HTR-8/SVneo (cell line): ENCODE measurements at places on chromosomes 2 and 18.

- DNase-seq, result no peak
Measured at GRCh38 chr2:240820607-240821428, 799 bp upstream of the KIF1A start.

DNA sequence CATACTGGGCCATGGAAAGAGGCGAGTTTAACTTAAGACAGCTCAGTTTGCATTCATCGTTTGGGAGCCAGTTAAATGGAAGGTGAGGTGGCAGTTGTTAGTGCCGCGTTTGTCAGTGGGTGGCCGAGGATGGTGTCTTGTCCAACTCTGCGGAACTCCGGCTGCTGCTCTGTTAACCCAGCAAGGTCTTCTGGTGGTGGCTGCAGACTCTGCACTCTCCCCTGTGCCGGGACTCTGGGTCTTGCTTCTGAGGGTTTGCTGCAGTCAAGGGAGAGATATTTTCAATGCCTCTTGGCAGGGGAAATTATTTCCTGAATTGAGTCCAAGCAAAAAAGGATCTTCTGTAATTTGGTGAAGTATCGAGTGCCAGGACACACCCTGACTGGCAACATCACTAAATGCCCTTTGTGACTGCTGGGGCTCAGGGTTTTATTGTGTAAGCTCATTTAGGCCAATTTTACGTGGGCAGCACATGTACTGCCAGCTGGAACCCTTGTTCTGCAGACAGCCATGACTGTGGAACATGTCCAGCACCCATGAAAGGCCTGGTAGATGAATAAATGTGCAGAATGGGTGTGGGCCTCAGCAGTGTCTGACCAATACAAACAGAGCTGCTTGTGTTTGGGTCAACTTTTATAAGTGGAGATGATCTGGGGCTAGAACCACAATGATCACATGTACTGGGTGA is 58.1 kb downstream of the IL1R2 start:
- no peak for DNase-seq

- no peak for DNase-seq
Measured at GRCh38 chr18:70335892-70336726, 47.3 kb downstream of the SOCS6 start.

DNA sequence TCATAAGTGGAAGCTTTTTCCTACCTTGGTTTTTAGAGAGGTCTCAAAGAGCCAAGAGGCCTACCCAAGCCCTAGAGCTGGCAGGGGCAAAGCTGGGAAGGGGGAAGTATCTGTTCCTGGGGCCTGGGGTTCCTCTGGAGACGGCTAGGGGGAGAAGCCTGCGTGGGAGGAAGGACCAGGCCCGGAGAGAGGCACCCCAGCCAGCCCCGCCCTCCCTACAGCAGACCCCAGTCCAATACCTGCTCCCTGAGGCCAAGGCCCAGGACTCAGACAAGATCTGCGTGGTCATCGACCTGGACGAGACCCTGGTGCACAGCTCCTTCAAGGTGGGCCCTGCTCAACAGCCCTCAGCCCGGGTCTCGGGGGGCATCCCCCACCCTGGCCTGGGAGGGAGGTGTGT is 2.2 kb downstream of the CTDSP1 start:
- no peak for DNase-seq

DNA sequence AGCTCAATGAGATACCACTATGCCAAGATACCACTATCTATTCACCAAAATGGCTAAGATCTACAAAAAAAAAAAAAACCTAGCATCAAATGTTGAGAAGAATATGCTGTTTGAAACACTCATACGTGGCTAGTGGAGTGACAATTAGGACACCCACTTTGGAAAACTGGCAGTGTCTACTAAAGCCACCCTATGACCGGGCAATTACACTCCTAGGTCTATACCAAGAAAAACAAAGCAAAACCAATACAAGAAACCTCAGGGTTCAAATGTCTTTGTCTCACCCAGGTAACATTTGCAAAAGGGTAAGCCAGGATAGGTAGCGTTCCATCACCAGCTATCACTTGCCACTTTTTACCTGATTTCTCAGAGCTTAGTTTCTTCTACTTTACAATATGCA is 123.6 kb upstream of the CAB39 start:
- DNase-seq, result no peak

DNA sequence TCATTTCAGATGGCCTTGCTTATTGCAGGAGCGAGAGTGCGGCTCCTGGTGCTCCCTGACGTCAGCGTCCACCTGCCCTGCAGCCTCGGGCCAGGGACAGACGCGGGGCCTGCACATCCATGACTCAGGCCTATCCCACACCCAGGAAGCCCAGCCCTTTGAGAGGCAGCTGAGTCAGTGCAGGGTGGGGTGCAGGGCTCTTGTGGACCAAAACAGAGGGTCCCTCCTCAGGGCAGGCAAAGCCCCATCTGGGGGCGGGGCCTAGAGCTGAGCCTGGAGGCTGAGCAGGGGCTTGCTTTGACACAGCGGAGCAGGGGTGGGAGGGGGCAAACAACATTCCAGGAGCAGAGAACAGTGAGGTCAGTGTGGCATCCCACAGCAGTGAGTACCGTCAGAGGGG is 7.7 kb upstream of the ARHGEF4 start:
- peak; percentile 70 for DNase-seq

GRCh38 chr2:108626995-108627394 is 92.3 kb upstream of the RANBP2 start:
- no peak for DNase-seq

DNA sequence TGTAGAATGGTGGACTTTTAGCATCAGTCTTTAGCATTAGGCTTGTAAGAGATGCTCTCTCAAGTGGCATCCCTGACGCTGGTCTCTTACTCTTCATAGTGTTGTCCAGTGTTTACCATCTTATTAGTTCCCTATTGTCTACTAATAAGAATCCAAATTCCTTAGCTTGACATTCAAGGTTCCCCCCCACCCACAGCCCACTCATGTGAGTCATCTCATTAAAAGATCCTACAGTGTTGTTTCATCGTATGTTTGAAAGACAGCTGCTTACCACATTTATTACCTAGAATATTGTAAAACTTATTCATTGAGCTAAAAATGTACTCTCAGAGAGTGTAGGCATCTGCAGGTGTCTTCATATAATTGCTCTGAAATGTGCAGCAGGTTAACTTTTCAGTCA is 28.5 kb downstream of the EIF5B start:
- DNase-seq, result no peak

DNA sequence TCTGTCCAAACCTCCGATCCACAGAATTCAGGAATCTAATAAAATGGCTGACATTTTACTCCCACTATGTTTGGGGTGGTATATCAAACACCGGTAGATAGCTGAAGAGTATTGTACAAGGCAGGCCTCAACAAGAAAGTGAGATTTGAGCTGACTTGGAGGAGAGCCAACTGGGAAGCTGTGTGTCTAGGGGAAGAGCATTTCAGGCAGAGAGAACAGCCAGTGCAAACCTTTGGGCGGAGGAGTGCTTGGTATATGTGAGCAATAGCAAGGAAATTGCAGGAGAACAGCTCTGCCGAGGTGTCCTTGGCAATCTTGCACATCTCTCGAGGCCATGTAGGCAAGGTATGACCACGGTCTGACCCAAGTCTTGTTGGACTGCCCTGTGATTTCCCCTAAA is 1.8 kb upstream of the MERTK start:
- no peak for DNase-seq

DNA sequence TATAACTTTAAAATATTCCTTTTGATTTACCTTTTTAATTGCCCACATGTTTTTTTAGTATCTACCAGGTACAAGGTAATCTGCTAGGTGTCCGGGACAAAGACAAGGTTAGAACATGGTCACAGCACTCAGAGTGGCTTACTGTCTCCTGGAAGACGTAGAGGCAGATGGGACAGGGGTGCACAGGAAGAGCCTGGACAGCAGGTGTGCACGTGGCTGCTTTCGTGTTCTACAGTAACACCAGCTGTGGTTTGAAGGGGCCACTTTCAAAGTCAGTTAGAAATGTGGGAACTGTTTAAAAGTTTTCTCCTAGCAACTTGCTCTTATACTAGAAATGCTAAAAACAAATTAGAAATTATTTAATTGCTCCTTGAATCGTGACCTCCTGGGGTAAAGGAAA is 102.9 kb upstream of the ALPP start:
- DNase-seq, result no peak

GRCh38 chr2:183371545-183371944 is 247.3 kb downstream of the NUP35 start:
- DNase-seq, result no peak

GRCh38 chr2:2306878-2307277 is 24.2 kb downstream of the MYT1L start:
- DNase-seq, result no peak

GRCh38 chr2:237072067-237072931 is 13.4 kb upstream of the COPS8 start:
- DNase-seq, result peak; percentile 60

- no peak for DNase-seq
Measured at GRCh38 chr2:70775141-70775540, 7.1 kb upstream of the ADD2 start.

DNA sequence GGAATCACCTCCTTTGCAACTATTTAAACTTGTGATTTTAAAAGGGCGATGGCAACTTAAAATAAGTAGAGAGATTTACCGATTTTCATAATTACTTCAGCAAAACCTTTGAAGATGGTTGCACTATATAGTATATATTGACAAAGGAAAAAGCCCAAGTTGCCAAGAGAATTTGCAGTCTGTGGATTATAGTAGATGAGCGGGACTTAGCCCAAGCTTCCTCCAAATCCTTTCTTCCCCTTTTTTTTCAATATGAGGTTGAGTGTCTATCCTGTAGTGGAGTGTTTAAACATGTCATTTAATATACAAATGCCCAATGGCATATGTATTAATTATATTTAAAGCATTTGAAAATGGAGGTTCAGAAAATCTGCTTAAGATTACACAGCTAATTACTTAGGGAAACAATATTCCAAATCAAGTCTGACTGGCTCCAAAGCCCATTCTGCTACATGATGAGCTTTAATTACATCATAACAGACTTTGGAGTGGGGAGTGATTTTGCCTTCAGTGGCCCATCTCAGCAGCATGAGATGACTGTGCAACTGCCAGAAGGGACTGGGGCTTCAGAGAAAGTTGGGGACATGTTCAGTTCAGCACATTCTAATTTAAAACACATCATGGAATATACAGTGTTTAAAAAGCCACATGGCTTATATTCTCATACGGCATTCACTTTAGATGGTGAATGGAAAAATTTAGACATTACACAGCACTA is 73.2 kb downstream of the COL3A1 start:
- no peak for DNase-seq

DNA sequence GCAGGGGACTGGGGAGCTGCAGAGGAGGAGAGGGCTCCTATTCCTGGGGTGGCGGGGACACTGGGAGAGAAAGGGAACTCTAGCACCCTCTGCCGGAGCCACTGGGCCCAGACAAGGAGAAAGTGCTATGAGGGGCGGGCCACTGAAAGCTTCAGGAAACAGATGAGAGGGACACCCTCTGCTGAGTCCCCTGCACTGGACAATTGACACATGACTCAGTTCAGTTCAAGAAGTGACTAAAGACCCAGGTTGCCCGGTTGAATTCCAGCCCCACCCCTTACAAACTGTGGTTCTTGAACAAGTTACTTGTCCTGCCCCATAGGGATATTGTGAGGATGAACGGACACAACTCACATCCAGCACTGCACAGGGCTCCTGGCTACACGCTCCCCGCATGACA is 5.0 kb downstream of the RUFY4 start:
- peak; percentile 45 for DNase-seq

- peak; percentile 21 for DNase-seq
Measured at GRCh38 chr18:79616651-79617510, 62.7 kb upstream of the CTDP1 start.

DNA sequence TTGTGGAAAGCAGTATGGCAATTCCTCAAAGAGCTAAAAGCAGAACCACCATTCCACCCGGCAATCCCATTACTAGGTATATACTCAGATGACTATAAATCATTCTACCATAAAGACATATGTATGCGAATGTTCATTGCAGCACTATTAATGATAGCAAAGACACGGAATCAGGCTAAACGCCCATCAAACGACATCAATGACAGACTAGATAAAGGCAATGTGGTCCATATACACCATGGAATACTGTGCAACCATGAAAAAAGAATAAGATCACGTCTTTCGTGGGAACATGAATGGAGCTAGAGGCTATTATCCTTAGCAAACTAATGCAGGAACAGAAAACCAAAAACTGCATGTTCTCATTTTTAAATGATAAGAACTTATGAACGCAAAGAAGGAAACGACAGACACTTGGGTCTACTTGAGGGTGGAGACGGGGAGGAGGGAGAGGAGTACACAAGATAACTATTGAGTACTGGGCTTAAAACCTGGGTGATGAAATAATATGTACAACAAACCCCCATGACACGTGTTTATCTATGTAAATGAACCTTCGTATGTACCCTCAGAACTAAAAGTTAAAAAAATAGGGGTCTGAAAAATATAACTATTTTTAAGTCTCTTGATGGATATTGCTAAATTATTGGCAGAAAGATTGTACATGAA is 32.0 kb upstream of the CYTIP start:
- no peak for DNase-seq

- DNase-seq, result peak; percentile 9
Measured at GRCh38 chr18:1585881-1586488, 681.3 kb downstream of the ADCYAP1 start.
